ENCODE measurements at places on chromosomes 12 and 14.

DNA sequence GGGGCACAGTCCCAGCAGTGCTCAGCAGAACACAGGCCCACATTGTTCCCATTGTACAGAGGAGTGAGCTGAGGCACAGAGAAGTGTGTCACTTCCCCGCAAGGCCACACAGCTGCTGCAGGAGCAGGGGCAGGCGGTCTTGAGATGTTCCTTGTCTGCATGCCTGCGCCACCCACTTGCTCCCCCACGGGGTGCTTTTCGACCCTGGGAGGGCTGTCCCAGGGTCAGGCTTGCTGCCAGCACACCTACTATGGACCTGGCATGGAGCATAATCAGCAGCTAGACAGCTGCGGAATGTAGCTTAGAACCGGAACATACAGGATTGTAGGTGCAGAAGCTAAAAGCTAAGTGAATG is 7.8 kb upstream of the EP400 start:
- DNase-seq: no peak

DNA sequence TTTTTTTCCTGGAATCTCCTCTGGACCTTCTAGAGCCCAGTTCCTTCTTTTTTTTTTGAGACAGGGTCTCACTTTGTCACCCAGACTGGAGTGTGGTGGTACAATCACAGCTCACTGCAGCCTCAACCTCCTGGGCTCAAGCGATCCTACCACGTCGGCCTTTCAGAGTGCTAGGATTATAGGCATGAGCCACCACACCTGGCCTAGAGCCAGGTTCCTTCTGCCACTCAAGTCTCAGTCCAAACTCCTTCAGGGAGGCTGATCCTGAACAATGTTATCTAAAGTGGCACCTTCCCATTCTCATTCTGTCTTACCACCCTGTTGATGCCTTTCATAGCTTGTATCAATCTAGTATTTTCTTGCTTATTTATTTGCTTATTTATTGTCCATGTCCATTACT is 22.3 kb upstream of the ELK3 start:
- DNase-seq: no peak

- DNase-seq: no peak
Observed at GRCh38 chr12:11756022-11756421, 106.5 kb downstream of the ETV6 start.

GRCh38 chr12:119229837-119230236 is 51.1 kb downstream of the HSPB8 start:
- no peak for DNase-seq

- no peak for DNase-seq
Observed at GRCh38 chr14:100471441-100472093, 115.7 kb downstream of the BEGAIN start.

DNA sequence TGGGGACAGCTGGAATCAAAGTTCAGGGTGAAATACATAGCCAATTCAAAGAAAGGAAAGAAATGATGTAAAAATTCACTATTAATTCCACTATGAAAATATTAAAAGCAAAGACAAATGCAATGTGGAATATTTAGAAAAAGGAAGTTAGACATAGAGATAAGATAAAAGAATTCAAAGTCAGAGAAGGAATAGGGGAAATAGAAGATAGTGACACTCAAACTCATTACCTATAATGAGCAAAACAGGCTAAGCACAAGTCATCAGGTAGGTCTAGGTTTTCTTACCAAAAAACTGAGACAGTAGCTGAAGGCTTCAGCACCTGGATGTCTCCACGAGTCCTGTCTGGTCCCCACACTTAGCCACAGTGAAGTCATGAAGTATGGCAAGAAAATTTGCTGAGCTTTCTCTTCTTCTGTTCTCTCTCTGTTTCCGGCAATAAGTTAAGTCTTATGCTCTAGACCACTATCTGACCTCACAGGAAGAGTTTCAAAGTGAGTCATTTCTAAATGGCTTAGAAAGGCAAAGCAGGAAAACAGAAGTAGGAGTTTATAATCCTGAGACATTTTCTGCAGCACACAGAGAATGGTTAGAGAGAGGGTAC is at the start of gene C3AR1:
Gene C3AR1, minus strand, starts transcription at position 369 of the 604 bp plus-strand sequence. CDS start 6,174 bp downstream, outside the sequence.
- DNase-seq: no peak

DNA sequence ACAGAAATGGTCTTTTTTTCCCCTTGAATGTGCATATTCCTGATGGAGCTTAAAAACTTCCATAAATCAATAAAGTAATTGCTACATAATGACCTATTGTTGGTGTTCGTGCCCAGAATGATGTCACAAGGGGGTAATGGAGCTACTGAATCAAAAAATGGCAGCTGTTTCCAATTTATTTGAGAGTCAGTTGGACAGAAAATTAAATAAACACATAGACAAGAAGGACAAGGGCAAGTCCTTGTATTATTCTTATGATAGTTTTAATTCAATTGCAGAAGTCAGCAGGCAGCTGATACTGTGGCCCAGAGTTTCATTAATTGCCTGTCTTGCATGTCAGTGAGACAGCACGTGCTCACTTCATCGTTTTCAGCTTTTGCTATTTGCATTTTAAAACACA is 473.5 kb downstream of the ETNK1 start:
- DNase-seq: no peak

GRCh38 chr14:23097786-23098185 is 2.5 kb downstream of the C14orf119 start:
- no peak for DNase-seq

- no peak for DNase-seq
Observed at GRCh38 chr12:75704664-75705063, 193.3 kb upstream of the KRR1 start.

GRCh38 chr14:24692382-24693352 is 58.7 kb upstream of the GZMB start:
- peak; percentile 22 for DNase-seq

All from stimulated activated CD4-positive, alpha-beta T cell treated with anti-CD3 and anti-CD28 coated beads, Interleukin-4, amount 100 ng/mL, for 4 hours (primary cell).